AG09309 (cell line): ENCODE measurements at places on chromosomes 16 and 17.

DNA sequence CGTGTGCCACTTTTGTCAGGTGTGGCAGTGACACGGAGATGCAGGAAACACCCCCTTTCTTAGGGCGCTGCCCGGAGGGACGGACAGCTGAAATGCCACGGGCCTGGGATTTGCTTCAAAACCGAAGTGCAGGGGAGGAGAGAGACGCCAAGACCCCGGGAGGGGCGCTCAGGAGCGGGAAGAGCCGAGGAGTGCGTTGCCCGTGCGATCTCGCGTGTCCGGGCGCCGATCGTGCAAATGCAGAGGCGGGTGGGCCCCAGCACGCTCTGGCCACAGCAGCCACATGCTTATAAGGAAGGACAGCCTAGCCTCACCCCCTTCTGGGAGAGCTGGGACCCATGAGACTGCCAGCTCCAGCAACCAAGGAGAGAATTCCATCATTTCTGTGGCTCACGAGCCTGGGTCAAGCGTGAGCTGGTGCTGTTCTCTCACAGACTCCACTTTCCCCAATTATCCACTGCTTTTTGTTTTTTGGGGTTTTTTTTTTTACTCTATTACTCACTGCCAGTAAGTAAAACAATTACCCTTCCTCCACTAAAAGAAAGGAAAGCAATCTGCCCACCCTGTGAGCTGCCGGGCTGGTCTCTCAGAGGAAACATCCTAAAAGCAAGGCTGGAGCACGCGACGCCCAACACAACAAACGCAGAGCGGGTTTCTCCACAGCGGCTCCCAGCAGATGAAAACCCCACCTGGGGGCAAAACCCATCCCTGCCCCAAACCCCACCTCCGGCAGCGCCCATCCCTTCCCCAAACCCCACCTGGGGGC lies 27.2 kb upstream of the C16orf95 start:
- no peak for DNase-seq

GRCh38 chr17:79874329-79874981 lies 35.2 kb upstream of the CBX4 start:
- no peak for DNase-seq

DNA sequence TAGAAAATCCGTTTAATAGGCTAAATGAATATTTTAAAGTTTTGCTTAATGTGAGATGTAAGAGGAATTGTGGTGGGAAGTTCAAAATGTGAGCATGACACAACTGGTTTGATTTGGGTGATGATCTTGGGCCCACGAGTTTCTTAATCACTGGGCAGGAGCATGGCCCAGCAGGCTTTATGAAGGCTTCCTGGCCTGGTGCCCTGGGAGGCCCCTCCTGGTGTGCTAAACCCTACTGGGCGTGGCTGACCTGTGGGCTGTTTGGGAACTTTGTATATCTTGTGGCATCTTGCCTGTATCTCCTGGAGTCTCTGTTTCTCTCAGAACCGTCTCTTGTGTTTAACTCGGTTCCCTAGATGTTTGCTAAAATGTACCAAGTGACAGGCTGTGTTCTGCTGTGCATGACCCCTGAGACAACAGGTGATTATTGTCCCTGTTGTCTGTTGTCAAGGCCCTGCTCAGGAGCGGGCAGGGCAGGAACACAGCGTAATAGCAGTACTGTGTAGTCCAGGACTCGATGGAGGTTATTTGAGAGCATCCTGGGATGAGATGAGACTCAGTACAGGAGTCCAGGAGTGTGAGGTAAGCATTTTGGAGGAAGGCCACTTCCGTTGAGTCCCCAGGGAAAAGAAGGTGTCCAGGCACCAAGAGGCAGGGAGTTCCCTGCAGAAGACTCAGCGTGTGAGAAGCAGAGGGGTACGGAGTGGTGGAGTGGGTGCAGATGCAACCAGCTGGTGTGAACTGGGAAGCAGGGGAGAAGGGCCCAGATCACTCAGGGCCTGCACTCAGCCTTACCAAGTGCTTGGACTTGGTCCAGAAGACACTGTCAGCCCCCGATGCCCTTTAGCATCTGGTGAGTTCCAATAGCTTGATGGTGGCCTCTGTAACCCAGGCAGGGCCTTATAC lies 48.5 kb downstream of the B9D1 start:
- DNase-seq = no peak

- DNase-seq = no peak
Observed at GRCh38 chr17:50301891-50302584, 27.8 kb downstream of the TMEM92 start.

GRCh38 chr17:79341222-79341780 lies 266.7 kb downstream of the ENGASE start:
- DNase-seq = no peak

- no peak for DNase-seq
Observed at GRCh38 chr16:30941600-30942425, 7.1 kb upstream of the ORAI3 start.
